Fibroblast of gingiva (primary cell): ENCODE measurements at places on chromosomes 5 and 9.
A peak's percentile ranks its signal among the peaks of the same experiment; 100 is the strongest.

GRCh38 chr5:2851895-2852294 is 100.4 kb upstream of the IRX2 start:
- DNase-seq: no peak

DNA sequence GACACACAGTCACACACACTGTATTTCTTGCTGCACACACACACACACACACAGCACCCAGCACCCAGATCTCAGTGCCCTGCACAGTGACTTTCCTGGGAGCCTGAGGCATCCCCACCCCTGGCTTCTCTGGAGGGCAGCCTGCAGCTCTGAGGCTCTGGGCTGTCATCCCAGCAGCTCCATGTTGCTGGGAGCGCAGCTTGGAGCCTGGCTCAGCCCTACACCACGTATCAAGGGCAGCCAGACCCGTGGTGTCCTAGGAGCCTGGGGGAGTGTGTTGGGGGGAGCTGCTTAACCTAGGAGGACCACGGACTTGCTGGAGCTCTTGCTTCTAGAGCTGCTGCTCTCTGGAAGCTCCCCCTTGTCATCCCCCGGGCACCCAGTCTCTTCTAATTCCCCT is 5.2 kb downstream of the IER5L start:
- no peak for DNase-seq

- no peak for DNase-seq
Measured at GRCh38 chr9:125375820-125376219, 114.2 kb downstream of the GAPVD1 start.

DNA sequence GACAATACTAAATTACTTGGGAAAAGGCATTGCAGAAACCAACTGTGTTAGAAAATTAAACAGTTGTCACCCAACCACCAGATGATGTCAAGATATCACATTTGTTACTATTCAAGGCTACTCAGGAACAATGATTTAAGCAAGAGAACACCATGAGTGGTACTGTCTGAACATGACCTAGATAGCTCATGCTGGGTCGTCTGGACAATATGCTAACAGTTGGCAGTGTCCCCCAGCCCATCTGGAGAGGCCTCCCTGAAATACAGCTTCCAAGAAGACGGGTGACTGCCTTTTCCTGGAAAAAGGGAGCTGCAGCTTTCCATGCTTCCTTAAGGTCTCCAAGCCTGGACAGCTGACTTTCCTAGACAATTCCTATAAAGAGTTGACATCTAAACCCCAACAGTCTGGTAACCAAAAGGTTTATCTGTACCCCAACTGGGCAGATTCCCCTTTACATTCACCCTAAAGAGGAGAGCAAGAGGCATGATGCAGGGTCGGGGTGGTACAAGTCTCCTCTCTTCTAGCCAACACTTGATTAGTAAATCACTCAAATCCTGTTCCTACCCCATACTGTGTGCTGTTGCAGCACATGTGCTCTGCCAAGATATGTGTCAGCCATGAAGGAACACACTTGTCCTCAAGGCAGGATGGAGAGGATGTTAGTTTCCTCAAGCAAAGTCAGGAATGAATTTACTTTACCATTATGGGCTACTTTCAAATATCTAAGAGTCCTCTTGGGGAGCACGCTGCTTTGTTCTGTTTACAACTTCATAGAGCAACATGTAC is 433.0 kb downstream of the PDE4D start:
- no peak for DNase-seq

- peak; percentile 3 for DNase-seq
Measured at GRCh38 chr9:8895861-8896224, 1096.3 kb upstream of the DMAC1 start.

GRCh38 chr5:15929611-15930263 is 249.9 kb downstream of the MARCHF11 start:
- DNase-seq: peak; percentile 52

DNA sequence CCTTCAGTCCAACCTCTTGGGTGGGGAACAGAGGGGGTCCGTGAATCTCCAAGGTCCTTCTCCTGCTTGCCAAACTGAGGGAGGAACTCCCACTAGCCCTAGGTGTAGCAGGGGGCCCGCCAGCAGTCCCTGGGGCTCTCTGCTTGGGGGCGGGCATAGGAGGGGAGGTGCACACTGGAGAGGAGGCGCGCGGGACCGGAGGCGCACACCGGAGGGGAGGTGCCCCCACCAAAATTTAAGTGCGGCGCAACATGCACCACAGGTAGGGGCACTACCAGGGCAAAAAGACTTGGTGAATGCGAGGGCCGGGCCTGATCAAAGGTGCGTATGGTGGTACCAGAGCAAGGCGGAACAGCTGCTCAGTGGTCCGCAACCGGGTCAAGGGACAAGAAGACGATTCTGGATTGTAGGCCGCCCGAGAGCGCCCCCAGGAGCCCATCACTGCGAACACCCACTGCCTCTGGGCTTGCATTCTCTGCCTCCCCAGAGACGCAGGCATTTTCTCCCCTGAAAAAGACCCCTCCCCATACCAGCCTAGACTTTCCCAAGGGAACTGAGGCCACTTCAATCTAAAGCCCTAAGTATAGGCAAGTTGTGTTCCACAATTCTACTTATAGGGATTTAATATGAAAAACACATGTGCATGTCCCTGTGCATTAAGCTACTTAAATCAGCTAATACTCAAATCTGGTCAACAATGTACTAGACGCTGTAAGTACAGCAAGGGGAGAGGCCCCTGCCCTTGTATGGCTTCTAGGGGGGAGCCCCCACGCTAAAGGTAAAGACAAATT is 50.6 kb downstream of the TGFBI start:
- DNase-seq: no peak

- no peak for DNase-seq
Measured at GRCh38 chr5:59992206-59992605, 98.7 kb upstream of the PDE4D start.

DNA sequence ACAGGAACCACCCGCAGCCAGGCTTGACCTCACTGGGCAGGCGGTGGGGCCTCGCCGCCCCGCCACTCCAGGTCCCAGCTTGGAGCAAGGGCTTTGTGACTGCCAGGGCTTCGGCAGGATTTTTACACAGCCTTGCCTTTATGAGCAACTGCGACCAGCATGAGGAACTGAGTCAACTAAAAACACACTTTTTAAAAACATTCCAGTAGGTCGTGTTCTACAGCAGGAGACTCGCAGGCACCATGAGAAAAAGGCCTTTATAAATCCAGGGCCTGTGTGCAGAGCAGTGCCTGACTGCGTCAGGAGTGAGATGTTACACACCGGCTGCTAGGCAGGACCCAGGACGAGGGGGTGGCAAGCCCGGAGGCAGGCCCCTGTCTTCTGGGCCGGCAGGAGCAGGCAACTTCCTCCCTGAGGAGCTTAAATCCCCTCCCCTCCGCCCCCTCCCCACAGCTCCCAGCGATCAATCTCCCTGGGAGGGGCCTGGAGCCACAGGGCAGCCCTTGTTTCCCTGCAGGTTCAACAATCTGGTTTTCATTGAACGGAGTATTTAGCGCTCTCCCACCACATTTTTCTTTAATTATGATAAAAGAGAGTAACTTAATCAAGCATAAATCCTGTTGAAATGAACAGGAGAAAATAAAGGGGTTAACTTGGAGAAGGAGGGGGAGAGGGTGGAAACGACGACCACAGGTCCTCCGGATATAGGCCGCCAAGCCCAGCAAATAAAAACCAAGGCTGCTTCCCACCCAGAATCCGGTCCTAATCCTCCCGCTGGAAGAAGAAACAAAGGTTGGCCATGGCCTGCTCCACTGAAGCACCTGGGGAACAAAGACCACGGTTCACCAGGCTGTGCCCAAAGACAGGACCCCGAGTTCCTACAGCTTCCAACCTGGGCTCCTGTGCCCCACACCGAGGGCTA is 92.5 kb downstream of the ROR2 start:
- DNase-seq: no peak

GRCh38 chr9:98955259-98955658 is 11.6 kb downstream of the COL15A1 start:
- no peak for DNase-seq
